ENCODE measurements at places on chromosomes 5 and 9. TPM values are rescaled to one million over a fixed set of nuclear protein-coding genes. Genes with fewer than 3 reads are reported as not detected.

Gene AMBP
- total RNA-seq, result not detected

- no peak overlapping the region for H3K4me3 ChIP-seq
- peaks cover 4% of the 10 kb centered on the region for H3K4me1 ChIP-seq
- no peak for DNase-seq
- H3K27me3 ChIP-seq, result no peaks in the 10 kb centered on the region
- H3K36me3 ChIP-seq, result no peaks in the 10 kb centered on the region
Measured at GRCh38 chr9:105062222-105062855, 134.4 kb upstream of the ABCA1 start.

DNA sequence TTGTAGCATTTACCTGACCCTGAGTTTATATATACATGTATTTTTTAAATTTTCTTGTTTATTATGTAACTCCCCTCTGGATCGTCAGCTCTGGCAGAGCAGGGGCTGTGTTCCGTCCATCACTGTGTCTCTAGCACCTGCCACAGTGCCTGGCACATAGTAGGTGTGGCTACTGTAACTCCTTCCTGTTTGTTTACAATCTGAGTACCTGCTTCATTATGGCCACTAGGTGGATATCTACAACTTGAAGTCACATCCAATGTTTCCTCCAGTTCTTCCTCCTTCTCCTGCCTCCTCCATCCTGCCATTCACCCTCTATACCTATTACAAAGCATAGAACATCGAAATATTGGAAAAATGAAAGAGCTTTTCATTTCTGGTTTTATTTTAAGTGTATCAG lies 14.2 kb upstream of the PPP1R2B start:
- no peak overlapping the region for H3K4me3 ChIP-seq
- no peaks in the 10 kb centered on the region for H3K27me3 ChIP-seq
- H3K4me1 ChIP-seq, result no peaks in the 10 kb centered on the region
- no peak overlapping the region for H3K27ac ChIP-seq

DNA sequence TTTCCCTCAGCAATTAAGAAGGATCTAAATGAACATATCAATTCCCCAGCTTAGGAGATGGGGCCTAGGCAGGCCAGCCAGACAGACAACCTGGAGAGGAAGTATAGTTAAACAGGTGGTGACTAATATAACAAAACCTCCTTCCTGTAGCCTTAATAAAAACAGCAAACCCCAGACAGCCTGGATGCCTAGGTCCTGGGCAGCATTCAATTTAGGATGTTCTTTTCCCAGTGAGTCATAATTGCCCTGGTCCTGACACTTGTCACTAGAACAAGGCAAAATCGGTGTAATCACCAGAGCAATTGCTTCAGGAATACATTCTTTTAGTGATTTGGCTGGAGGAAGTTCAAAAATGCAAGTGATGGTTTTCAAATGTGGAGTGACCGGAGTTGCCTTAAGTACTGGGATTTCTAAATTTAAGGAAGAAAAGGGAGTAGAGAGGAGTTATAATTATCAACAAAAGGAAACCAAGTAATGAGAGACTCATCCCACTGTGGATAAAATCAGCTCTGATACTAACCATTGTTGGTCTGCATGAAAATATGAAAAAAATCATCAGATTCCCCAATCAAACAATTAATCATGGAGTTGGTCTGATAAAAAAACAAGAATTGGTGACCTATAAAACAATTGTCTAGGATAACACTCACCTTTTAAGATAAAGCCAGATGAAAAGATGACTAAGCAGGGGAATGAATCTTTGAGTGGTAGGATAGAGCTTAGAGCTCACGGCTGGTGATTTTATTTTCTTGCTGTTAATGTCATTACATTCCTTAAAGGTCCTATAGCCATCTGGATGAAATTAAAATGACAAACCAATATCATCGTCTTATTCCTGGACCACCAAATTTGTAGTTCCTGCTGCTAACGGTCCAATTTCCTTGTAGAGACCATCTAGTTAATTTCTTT lies 39.0 kb upstream of the TARS1 start:
- H3K4me1 ChIP-seq, result no peaks in the 10 kb centered on the region
- H3K4me3 ChIP-seq, result no peak overlapping the region
- H3K36me3 ChIP-seq, result no peaks in the 10 kb centered on the region

Gene ADGRD2
- total RNA-seq, result not detected

GRCh38 chr9:134498814-134499166 lies 142.8 kb upstream of the COL5A1 start:
- no peaks in the 10 kb centered on the region for H3K4me1 ChIP-seq
- DNase-seq, result no peak
- no peaks in the 10 kb centered on the region for H3K27me3 ChIP-seq
- no peak overlapping the region for H3K4me3 ChIP-seq
- H3K36me3 ChIP-seq, result no peaks in the 10 kb centered on the region

GRCh38 chr9:136239983-136240330 lies 5.7 kb downstream of the QSOX2 start:
- no peak overlapping the region for H3K27ac ChIP-seq
- no peak overlapping the region for H3K4me3 ChIP-seq
- H3K27me3 ChIP-seq, result no peaks in the 10 kb centered on the region
- no peak for DNase-seq

Gene GLRA1
- total RNA-seq, result not detected

DNA sequence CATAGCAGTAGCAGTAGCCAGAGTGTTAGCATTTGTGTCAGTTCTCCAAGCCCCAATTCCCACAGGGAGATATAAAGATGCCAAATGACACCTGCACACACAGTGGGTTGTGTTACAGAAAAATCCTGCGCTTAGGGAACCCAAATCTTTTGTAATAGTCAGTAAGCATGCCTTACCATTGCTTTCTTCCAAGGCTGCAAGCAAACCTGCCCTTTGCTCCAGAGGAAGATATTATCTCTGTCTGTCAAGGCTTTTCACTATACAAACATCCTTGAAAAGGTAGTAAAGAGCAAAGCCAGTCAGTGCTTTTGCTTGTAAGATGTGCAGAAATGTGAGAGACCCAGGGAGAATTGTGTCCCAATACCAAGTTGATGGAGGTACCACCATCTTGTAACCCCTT lies 2.9 kb downstream of the ANKDD1B start:
- no peaks in the 10 kb centered on the region for H3K36me3 ChIP-seq
- H3K4me3 ChIP-seq, result no peak overlapping the region
- no peak for DNase-seq
- peaks cover 5% of the 10 kb centered on the region for H3K4me1 ChIP-seq

Gene TMED9
- 142 TPM for total RNA-seq

Gene PPWD1
- total RNA-seq, result 46.4 TPM

Gene ARL14EPL
- not detected for total RNA-seq

Gene ITK
- 162 TPM for total RNA-seq

Gene HACD4
- 4.4 TPM for total RNA-seq

DNA sequence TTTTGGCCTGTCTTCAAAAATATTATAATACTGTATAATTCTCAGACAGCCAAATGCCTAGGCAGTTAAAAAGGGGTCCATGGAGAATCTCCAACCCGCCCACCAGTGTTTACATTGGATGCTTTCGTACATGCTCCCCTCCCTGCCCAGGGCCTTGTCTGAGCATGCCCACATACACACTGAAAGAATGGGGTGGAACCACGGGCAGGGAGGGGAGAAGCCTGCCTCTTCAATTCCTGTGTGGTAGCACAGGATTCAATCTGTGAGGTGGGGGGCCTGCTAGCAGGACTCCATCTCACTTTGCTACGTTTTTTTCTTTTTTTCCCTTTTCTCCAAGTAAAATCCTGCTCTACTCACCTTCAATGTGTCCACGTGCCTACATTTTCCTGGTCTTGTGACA lies 314.7 kb upstream of the GRAMD2B start:
- DNase-seq, result no peak
- no peaks in the 10 kb centered on the region for H3K36me3 ChIP-seq
- no peak overlapping the region for H3K4me3 ChIP-seq
- H3K27me3 ChIP-seq, result no peaks in the 10 kb centered on the region

DNA sequence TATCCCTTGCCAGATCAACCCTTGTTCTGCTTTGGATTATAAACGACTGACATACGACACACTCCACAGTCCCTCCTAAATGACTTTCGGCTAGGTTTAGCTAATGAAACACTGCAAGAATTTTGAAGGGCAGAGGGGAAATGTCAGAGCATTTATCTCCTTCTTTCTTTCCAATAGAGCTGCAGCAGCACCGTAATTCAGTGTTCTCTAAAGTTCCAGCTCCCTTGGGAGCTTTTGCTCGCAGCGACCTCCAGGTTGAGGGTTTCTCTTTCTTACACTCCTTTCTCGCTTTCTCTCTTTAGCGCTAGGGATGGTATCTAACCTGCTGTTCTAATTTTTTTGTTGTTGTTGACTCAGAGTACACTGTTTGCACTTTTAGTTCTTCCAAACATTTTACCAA lies 467.1 kb upstream of the ST8SIA4 start:
- H3K4me1 ChIP-seq, result no peaks in the 10 kb centered on the region
- DNase-seq, result no peak
- H3K27me3 ChIP-seq, result no peaks in the 10 kb centered on the region
- H3K36me3 ChIP-seq, result no peaks in the 10 kb centered on the region
- H3K27ac ChIP-seq, result no peak overlapping the region

DNA sequence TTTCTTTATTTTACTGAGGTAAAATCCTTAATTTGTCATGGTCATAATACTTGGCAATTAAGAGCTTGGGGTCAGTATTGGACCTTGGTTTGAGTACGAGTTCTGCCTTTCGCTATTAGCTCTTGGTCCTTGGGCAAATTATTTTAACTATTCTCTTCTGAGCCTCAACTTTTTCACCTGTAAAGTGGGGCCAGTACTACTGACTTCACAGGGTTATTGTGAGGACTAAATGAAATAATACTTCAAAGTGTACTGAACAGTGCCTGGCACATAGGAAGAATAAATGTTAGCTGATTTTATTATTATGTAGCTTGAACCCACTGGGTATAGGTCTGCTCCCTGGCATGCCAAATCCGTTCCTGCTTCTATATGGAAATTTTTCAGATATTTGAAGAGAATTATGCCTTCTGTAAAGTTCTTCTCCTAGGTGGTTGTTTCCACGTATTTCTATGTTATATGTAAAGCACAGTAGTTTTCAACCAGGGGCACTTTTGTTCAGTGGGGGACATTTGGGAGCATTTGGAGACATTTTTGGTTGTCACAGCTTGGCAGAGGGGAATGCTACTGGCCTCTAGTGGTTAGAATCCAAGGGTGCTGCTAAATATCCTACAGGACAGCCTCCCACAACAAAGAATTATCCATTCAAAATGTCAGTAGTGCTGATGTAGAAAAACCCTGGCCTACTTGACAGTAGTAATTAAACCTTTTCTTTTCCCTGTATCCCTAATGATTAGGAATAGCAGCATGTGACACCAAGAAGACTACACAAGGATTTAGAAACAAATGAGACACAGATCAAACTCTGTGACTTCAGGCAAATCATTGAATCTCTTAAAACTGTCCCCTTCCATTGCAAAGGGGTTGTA lies 4.5 kb downstream of the RCL1 start:
- H3K27me3 ChIP-seq, result no peaks in the 10 kb centered on the region
- H3K4me3 ChIP-seq, result no peak overlapping the region
- peak overlapping the region; percentile 21 for H3K27ac ChIP-seq
- peaks cover 16% of the 10 kb centered on the region for H3K4me1 ChIP-seq
- peak; percentile 13 for DNase-seq

- no peaks in the 10 kb centered on the region for H3K4me1 ChIP-seq
- H3K4me3 ChIP-seq, result no peak overlapping the region
- no peaks in the 10 kb centered on the region for H3K27me3 ChIP-seq
- no peaks in the 10 kb centered on the region for H3K36me3 ChIP-seq
Measured at GRCh38 chr9:107378006-107378405, 94.9 kb downstream of the RAD23B start.
